ENCODE measurements at places on chromosomes 2 and 18.

- DNase-seq: no peak
Observed at GRCh38 chr18:22286585-22286984, 117.2 kb downstream of the GATA6 start.

GRCh38 chr2:223759569-223760430 lies 77.6 kb downstream of the AP1S3 start:
- DNase-seq: no peak

DNA sequence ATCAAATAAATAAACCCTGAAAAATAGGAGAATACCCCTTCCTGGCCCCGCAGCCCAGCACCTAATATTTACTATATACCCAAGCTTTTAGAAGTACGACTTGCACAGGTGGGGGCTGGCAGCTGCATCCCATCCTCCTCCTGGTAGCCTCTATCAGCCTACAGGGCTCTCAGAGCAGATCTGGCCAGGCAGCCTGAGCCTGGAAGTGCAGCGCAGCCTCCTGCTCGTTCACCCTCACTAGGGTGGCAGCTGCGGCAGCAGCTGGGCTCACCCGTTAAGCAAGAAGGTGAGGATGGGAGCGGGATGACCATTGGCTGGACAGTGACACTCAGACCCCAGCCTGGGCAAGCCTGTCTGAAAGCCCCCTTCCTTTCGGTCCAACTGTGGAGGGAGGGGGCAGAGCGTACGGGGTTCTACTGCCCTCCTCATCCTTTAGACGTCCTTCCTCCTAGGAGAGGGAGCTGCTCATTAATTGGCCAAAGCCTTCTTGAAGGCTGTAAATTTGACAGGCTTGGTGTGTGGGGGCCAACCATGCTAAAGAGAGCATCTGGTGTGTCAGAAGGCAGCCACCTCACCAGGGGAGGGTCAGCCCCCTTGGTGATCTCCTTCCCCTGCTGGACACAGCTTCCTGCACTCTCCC lies 23.3 kb downstream of the MPHOSPH10 start:
- no peak for DNase-seq

- DNase-seq: peak; percentile 72
Observed at GRCh38 chr2:66849153-66849755, 414.3 kb downstream of the MEIS1 start.

- DNase-seq: no peak
Observed at GRCh38 chr18:11902522-11903292, 5.4 kb downstream of the MPPE1 start.

DNA sequence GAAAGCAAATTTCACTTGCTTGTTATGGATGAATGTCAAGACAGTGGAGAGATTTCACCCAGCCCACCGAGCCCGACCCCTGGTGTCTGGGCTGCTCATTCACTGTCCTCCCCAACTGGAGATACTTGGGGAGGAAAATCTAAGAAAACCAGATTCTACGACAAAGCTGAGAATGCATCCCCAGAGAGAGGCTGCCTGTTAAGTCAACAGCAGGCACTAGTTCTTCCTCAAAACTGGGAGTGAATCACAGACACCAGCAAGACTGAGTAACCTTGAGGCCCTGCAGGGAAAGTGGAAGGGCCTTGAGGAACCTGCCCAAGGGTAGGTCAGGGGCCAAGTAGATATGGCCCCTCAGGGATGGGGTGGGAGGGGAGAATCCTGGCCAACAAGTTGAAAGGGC lies 34.2 kb upstream of the MLPH start:
- no peak for DNase-seq

DNA sequence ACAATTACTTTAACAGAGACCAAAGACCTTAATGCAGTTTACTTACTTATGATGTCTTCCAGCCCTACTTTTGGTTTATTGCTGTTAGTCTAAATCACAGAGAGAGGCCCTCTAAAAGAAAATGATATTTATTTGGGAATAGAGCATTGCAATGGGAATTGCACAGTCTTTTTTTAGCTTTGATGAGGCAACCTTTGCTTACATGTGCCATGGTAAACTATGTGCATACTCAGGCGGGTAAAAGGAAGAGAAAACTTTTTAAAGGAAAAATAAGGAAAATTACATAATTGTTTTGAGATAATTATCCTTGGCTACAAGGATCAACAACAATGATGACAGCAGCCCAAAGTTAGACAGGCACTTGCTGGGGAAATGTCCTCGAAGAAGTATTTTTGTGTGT lies 78.6 kb downstream of the EFEMP1 start:
- DNase-seq: no peak

GRCh38 chr2:17646838-17647701 lies 106.5 kb downstream of the SMC6 start:
- DNase-seq: no peak

GRCh38 chr2:60844105-60844504 lies 37.3 kb upstream of the REL start:
- DNase-seq: no peak

GRCh38 chr2:47344890-47345589 lies 57.9 kb upstream of the MSH2 start:
- peak; percentile 77 for DNase-seq

DNA sequence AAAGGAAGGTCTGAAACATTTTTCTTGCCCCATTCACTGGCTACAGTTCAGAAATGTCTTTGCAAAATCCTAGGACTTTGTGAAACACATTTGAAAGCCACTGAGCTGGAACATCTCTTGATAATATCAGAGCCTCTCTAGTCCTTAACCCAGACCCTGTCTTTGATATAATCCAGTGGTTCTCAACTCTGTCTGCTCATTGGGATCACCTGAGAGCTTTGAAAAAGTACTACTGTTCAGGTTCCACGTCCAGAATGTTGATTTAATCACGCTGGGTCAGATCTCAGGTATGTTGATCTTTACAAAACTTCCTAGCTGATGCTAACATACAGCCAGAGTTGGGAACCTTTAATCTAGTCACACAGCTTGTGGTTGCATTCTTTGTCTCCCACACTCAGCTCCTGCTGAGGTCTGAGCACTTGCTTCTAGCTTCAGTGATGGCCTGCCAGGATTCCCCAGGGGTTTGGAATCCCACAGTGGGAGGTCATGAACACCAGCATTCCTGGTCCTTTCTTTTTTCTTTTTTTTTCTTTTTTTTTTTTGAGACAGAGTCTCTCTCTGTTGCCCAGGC lies 262.7 kb downstream of the SETBP1 start:
- DNase-seq: no peak

GRCh38 chr18:74006143-74006542 lies 141.5 kb downstream of the FBXO15 start:
- no peak for DNase-seq

DNA sequence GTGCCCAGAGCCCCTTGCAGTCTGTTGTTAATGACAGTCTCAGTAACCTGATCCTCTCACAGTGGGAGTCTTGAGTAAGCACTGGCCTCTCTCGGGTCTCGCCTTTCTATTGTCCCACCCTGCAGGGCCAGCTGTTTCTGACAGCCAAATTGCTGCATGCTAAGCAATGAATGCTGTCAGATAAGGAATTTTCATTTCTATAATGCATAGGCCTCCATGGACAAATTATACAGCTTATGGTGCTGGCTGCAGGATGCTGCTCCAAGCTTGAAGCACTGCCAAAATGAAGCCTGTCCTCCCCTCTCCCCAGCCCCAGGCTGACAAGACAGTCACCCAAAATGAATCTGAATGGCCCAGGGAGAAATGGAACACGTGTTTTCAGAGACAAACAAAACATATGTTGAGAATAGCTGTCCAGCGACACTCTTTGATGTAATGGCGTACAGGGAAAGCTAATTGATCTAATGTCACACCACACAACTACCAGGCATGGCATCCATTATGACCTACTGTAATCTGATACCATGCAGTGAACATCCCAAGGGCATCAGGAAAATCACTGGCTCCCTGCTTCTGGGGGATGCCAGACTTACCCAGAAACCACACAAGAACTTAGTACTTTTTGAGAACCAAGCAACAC lies 36.8 kb downstream of the ACVR1 start:
- DNase-seq: no peak

- no peak for DNase-seq
Observed at GRCh38 chr2:140064243-140064642, 1284.1 kb upstream of the NXPH2 start.

- peak; percentile 64 for DNase-seq
Observed at GRCh38 chr2:8453904-8454302, 228.0 kb upstream of the ID2 start.

GRCh38 chr2:24493713-24494112 lies 2.7 kb downstream of the NCOA1 start:
- no peak for DNase-seq

- no peak for DNase-seq
Observed at GRCh38 chr2:152627351-152627957, 89.8 kb downstream of the PRPF40A start.

DNA sequence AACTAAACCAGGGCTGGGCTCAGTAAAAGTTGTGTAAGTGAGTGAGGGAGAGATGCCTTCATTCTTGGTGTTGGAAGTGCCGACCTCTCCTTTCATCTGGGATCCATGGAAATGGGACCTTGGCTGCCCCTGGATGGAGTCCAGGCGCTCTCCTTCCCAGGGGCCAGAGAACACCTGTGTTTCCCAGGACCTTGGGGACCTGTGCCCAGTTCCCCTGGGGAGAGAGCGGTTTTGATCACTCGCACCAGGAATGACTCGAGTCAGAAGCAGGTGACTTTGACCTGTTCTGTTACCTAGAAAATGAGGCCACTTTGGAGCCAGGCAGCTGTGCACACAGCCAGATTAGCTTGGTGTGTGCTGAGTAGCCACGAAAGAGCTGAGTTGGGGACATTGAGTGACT lies 97.3 kb downstream of the SH3BP4 start:
- DNase-seq: no peak

GRCh38 chr2:100242891-100243619 lies 79.2 kb downstream of the LONRF2 start:
- DNase-seq: peak; percentile 84

DNA sequence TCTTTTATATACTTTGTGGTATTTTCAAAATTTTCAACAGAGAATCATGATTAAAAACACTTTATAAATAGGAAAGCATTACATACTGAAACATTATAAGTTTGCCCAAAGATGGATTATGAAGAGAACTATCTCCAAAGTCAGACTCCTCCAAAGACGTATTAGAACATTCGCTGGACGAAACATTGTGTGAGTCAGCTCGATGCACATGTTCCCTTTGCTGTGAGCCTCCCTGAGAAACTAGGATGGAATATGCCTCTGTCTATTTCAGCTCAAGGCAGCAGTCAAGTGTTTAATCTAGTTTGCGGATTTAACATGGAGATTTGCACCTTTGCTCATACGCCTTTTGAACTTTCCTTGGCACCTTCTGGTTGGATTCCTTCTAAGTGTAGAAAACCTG lies 92.2 kb upstream of the NCKAP5 start:
- DNase-seq: no peak

DNA sequence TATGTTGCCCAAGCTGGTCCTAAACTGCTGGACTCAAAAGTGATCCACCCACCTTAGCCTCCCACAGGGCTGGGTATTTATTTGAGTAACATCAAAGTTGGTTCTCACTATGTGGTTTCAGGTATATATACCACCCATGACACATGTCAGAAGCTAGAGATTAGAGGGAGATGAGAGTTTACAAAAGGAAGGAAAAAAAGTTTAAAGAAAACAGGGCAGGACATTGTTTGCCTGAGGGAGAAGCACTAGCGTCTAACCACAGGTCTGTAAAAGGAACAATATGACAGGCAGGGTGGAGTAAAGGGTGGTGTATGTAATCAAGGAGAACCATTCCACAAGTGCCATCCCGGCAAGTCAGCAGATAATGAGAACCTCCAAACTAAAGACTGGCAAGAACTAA lies 8.5 kb downstream of the CEP76 start:
- DNase-seq: no peak

Measured in Right ventricle myocardium inferior (tissue), 1 donor.